NCI-H446 (cell line): ENCODE measurements at places on chromosomes 5 and 9.

DNA sequence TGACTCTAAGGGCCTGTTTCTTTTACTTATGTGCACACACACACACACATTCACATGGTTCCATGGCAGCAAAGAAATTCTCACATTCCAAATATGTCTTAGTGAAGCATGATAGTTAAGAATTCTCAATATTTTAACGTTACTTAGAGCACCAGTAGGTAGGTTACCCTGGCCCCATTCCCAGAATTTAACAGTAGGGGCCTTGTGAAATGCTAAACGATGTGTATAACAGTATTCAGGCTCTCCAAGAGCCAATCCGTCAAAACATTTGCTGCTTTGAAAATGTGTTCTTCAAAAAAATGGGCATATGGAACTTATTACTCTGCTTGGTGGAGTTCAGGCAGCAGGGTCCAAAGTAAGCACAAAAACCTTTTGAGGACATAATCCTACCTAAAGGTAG lies 93.7 kb upstream of the DAB2 start:
- peak; percentile 92 for DNase-seq

DNA sequence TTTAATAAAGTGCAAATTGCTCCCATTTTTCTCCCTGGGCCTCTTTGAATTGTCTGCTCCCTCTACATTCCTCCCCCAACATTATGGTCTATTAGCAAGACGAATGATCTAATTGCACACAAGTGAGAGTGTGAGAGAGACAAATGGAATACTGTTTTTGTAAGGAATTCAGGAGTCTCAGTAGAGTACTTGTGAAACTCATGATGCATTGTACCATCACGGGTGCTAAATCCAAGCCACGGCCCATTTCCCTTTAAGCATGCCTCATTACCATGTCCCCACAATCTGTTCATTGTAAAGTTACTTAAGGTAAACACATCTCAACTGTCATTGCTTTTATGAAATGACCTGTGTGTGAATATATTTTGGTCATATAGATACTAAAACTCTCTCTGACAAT lies 62.8 kb downstream of the CD180 start:
- no peak for DNase-seq

- no peak for DNase-seq
Observed at GRCh38 chr5:173909199-173909598, 21.1 kb downstream of the CPEB4 start.

DNA sequence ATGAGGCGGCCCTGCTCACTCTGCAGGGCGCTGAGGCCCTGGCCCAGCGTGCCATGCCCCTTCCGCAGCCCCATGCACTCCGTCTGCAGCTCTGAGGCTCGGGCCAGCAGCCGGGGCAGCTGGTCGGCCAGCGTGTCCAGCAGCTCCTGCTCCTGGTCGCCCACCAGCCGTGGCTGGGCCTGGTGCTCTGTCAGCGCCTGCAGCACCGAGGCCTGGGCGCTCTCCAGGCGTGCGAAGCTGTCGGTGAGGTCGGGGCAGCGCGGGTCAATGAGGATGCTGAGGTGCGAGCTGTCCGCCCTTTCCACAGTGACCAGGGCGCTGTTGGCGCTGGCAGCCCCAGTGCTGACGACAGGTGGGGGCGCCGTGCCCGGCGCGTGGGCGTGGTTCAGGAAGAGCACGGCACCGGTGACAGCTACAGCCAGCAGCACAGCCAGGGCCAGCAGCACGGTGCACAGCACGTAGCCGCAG lies 9.4 kb downstream of the FIBCD1 start:
- no peak for DNase-seq

DNA sequence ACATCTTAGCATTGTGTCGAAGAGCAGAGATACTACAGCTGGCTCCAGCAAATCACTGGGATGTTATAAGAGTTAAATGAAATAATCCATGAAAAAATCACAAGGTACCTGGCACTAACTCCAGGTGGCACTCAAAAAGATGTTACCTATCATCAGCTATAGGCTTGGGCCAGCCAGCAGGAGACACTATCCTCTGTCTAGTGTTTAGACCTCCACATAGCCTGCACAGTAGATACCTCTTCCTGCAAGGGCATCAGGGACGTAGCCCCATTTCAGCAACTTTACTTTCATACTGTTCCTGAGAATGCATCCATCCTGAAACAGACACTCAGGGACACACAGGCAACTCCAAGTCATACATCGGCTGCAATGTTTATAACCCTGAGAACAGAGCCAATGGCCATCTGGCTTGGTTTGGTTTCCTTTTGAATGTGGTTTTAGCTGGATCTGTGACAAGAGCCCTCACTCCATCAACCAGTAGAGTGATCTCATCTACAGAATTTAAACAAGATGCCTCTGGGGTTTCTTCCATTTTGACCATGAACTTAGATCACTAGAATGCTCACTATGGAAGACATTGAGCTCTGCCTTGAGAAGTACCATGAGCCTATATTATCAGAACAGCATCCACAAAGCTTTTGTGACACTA lies 69.9 kb downstream of the TLE1 start:
- DNase-seq, result peak; percentile 12

DNA sequence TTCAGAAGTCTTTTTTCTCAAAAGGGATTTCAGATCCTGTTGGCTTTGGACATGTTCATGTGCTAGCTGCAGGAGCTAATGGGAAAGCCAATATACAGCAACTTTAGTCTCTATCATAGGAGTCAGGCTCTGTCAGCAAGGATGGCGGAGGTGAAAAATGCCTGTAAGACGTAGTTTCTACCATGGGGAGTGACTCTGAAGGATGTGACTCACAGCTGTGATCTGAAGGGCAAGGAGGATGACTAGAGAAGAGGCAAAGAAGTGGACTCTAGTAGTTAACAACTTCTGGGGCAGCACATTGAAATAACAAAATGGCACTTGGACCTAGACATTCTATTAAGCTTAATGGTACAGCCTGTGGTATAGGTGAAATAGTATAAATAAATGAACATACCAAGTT lies 3.1 kb upstream of the NDUFS4 start:
- DNase-seq, result no peak

GRCh38 chr5:58077416-58077815 lies 382.5 kb downstream of the PLK2 start:
- no peak for DNase-seq

GRCh38 chr9:134698587-134699342 lies 57.2 kb downstream of the COL5A1 start:
- peak; percentile 56 for DNase-seq

- no peak for DNase-seq
Observed at GRCh38 chr5:80122579-80122978, 87.4 kb downstream of the THBS4 start.

- DNase-seq, result no peak
Observed at GRCh38 chr9:72945391-72945790, 7.5 kb downstream of the ALDH1A1 start.

- DNase-seq, result no peak
Observed at GRCh38 chr5:88486431-88486830, 217.8 kb upstream of the TMEM161B start.
